ENCODE measurements at places on chromosomes 3 and 15.

- DNase-seq: no peak
These were observed 97.4 kb downstream of the LRIG1 start for GRCh38 chr3:66403323-66403990.

GRCh38 chr3:127771746-127772145 lies 50.6 kb downstream of the MGLL start:
- no peak for DNase-seq

GRCh38 chr15:66072616-66073361 lies 180.8 kb downstream of the MEGF11 start:
- DNase-seq: no peak

DNA sequence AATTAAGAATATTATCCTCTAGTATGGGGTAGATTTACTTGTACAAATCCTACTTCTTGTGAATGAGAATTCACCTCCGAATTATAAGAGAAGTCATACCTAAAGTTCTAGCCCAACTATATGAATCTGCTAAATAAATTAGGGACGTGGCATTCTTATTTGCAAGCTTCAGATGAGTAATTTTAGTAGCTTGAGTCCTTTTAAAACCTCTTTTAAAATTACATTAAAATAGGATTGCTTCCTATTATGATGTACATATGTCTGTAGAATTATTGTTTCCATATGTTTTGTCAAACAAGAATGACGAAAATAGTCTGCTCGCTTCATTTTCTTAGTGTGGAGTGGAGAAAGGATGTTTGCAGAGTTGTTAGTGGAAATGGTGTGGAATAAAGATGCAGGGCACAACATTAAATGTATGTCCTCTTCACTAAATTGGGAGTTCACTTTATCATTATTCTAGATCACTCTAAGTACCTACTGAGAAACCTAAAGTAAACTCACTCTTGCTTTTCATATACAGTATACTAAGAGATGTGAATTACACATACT lies 59.4 kb downstream of the CMSS1 start:
- DNase-seq: no peak

GRCh38 chr3:9183011-9183410 lies 66.4 kb downstream of the SRGAP3 start:
- no peak for DNase-seq

DNA sequence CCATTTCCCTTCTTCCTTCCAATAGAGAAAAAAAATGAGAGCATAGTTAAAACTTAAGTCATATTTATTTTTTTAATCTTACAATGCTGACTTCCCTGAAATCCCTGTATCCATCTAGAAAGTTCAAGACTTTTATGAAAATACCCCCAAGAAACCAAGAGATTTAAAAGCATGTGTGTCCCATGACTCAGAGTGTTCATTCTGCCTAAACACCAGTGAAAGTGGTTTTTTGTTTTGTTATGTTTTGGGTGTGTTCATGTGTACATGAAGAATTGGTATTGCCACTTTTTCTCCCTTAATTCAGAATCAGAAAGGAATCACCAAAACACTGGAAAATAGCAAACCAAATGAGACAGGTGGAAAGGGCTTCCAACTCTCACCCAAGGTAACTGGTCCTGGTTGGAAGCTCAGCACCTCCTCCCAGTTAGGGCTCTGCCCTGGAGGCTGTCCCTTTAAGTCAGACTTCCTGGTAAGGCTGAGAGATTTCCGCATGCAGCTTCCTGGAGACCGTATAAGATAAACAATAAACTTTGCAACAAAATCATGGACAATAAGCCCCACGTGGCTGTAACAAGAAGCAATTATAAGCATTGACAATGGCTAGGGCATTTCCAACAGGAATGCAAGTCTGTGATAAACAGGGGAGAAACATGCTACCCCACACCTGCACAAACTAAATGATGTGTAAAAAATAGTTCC lies 121.9 kb upstream of the ARHGEF3 start:
- DNase-seq: peak; percentile 56
